ENCODE measurements at places on chromosomes 2 and 18.

- DNase-seq: peak; percentile 66
These were observed 11.3 kb upstream of the MLPH start for GRCh38 chr2:237475704-237476141.

GRCh38 chr2:145652036-145652435, 1132.1 kb upstream of the ZEB2 start:
- no peak for DNase-seq

- no peak for DNase-seq
These were observed 112.8 kb downstream of the KCTD1 start for GRCh38 chr18:26435415-26436095.

DNA sequence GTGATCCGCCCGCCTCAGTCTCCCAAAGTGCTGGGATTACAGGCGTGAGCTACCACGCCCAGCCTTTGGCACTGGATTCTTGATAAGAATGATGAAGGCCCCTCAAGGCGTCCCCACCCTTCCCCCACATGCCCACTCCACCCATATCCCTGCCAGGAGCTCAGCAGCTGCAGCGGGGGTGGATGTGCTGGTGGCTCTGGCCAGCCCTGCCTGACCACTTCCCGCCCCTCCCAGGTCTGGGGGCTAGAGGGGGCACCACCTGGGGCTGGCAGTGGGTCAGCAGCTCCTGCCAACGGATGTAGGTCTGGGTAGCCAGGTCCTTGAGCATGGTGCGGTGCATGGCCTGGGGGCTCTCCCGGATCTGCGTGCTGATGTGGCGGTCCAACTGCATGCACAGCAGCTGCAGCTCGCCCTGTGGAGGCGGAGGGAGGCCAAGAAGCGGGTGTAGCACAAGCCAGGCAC, 7.8 kb upstream of the SEMA4C start:
- no peak for DNase-seq

DNA sequence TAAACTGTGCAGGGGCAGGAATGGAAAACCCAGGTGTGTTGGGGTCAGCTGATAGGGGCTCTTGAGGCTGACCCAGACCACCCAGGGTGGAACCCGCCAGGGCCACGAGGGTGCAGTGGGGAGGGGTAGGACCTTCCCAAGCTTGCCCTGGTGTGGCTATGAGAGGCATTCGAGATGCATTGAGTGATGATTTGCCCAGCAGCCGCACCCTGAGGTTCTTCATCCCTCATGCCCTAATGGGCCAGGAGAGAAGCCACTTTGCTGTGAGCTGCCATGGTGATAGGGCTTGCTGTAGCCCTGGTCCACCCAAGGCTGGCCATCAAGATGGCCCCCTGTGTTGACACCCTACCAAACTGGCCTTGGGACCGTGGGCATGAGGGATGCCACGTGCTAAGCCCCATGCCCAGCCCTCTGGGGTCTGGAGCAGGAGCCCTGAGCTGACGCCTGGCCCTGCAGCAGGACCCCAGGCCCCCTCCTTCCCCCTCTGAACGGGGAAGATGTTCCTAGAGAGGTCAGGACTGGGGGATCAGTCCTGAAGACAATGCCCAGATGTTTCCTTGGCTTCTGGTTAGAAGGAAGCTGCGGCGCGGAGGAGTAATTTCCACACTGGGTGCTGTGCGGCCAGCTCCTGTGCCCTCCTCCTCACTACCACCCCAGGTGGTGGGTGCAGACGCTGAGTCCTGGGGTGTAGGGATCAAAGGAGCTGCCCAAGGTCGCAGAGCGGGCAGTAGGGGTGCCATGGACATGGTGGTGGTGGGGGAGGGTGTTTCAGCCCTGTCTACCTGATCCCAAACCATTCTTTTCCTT, 122.5 kb upstream of the HDAC4 start:
- DNase-seq: no peak

DNA sequence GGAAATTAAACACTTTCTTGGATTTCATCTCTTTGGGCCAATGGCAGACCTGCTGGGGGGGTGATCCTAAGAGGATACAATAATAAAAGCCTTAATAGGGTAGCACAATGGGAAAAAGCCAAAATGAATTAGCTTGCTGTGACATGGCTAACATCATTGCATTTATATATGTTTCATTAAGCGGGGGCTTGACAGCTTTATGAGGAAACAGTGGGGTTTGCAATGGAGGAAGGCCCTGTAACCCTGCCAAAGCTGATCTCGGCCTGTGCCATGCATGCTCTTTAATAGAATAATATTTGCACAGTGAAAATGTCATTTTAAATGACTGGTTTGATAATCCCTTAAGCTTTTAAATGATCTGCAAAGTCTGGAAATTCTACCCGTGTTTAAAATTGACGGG, 291.5 kb downstream of the SLC4A3 start:
- DNase-seq: no peak

GRCh38 chr2:23363831-23364230, 21.1 kb upstream of the KLHL29 start:
- no peak for DNase-seq

GRCh38 chr18:47632970-47633635, 297.4 kb downstream of the SMAD2 start:
- DNase-seq: no peak

DNA sequence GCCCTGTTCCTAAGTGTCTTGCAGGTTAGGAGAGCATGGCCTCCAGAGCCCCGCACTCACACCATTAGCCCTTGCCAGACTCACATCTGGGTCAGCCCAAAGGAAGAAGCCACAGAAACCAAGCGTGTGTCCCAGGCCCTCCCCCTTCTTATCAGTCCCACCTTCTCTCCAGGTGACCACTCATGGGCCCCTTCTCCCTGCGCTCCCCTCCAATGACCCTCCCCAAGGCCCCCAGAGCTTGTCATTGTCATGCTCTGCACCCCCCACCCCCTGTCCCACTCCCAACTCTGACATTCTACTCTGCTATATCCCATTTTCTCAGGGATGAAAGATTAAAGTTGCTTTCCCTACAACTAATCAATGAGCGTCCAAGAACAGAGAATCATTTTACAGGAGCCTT, 30.1 kb downstream of the CAPN14 start:
- DNase-seq: no peak

Data from astrocyte of the hippocampus (primary cell).